ENCODE measurements at places on chromosomes 11 and 22.

- no peak for DNase-seq
Observed at GRCh38 chr11:33930317-33931021, 38.6 kb upstream of the LMO2 start.

DNA sequence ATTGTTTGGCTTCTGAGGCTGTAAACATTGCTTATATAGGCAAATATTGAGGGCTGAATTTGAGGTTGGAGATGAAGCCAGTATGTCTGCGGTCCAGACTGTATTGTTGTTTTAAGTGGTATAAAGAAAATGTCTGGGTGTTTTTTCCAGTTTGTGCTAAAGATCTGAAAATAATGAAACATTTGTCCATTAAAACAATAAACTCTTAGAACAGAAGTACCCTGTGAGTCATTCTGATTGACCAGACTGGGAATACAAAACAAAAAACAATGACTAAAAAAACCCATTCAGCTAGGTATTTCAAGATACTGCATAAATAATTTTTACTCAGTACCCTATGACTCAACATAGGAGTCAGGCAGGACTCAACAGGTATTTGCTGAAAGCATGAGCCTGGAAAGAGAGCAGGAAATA is 20.4 kb downstream of the ALKBH8 start:
- DNase-seq: no peak

- no peak for DNase-seq
Observed at GRCh38 chr11:104853276-104853675, 45.0 kb downstream of the CASP12 start.

DNA sequence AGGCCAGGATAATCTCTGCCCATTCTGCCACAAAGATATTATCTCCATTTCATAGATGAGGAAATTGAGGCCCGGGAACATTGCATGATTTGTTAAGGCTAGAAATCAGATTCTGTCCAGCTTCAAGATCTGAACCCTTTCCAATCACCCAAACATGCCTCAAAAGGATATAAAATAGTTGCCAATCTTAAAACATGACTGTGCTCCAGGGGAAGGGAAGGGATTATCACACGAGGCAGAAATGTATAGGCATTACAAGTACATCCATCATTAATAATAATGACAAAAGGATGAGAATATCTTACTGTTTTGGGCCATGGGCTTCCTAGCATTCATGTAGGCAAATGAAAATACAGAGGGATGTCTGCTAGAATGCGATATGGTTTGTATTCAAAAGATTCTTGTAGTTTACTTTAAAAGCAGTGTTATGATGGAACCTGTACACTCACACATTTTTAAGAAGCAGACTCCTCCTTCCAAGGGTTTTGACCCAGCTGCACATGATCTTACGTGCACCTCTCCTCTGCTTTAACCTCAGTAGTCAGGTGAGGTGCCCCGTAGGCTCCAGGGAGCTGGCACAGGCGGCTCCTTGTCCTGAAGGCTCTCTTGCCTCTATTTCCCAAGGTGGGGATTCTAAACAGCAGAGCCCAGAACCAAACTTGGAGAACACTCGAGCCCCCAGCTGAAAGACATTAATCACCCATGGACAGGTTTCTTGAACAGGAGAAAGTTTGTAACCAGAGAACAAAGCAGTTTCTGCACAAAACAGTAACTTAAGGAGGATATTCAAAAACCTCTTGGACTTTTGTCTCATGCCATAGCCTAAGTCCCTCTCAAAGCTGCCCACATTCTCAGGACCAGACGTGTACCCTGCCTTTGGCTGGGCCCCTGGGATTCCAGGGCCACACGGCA is 36.0 kb downstream of the PARVA start:
- no peak for DNase-seq

- no peak for DNase-seq
Observed at GRCh38 chr11:10375280-10375971, 70.6 kb downstream of the ADM start.

DNA sequence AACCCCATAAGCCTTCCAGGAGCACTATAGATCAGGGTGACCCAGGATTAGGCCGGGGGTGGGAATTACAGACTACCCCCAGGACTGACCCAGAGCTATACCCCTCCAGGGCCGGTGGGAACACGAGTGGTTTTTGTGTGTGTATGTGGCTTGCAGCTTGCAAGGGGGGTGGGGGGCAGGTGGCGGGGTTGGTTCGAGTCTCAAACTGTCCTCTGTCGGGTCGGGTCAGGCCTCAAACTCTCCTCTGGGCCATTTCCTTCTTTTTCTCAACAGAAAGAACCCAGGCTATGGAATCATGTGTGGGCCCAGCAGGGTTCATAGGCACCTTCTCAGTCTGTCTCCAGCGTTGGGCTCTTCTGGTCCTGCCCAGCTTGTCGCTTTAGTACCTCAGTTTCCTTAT is 58.4 kb downstream of the BCR start:
- DNase-seq: no peak

- no peak for DNase-seq
Observed at GRCh38 chr22:48880749-48881148, 946.9 kb downstream of the BRD1 start.

DNA sequence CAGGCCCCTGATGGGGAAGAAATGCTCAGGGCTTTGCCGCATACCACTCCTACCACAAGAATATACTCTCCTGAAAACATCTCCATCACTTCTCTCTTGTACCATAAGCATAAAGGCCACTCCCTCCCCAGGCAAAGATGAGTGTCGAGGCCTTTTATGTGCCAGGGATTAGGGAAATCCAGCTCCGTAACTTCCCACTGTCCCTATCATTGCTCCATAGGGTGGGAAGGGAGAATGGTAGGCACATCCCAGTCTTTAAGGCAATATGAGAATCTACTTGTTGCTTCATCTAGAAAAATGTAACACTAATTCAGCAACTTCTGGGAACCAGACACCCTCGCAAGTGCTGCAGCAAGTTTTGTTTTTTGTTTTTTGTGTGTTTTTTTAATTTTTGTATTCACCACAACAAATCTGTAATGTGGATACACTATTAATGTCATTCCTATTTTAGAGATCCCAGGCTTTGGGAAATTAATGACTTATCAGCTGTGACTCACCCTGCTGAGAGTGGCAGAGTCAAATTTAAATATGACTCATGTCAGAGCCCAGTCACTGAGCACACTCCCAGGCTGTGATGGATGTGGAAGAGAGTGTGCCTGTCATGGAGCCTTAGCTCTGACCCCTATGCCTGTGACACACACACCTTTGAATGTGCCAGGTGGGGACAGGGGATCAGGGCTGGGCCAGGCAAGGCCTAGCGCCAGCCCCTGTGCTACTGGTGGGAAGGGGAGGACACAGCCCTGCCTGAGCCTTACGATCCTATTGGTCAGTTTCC is 23.4 kb downstream of the PANX1 start:
- DNase-seq: no peak

- no peak for DNase-seq
Observed at GRCh38 chr22:40187389-40187788, 9.7 kb downstream of the TNRC6B start.

GRCh38 chr22:40533712-40534378 is 102.7 kb downstream of the MRTFA start:
- DNase-seq: no peak
